ENCODE measurements at places on chromosomes 11 and 22. TPM values are rescaled to one million over a fixed set of nuclear protein-coding genes. Genes with fewer than 3 reads are reported as not detected.

Gene KRTAP5-1
- total RNA-seq: not detected

Gene OR51B4
- total RNA-seq: 0.11 TPM

Gene MMP7
- not detected for total RNA-seq

Gene KCNJ11
- total RNA-seq: not detected

Gene TCN2
- 3.4 TPM for total RNA-seq
